ENCODE measurements at places on chromosomes 12 and 14.

DNA sequence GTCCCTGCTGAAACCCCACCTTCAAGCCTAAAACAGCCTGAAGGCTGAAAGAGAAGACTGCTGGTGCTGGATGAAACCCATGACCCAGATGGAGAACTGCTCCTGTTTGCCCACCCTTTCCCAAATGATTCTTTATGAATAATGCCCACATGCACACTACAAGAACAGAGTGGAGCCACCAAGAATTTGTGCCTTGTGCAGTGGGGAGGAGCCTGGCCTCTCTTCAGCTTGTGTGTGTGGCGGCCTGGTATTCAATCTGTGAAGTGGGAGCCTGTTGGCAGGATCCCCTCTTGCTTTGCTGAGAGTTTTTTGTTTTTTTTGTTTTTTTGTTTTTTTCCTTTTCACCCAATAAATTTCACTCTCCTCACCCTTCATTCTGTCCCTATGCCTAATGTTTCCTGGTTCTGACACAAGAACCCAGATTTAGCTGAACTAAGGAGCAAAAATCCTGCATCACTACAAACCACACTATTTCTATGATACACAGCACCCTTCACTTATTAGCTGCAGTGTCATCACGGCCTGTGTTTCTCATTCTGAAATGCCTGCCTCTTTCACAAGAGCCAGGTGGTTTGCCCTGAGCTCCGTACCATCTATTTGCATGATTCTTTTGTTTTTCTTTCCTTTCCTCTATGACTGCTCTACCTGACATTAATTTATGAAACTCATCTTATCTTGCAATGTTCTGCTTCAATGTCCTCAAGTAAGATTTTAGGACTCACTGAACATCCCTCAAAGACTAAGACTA, 585.5 kb upstream of the ATXN7L3B start:
- DNase-seq: no peak

DNA sequence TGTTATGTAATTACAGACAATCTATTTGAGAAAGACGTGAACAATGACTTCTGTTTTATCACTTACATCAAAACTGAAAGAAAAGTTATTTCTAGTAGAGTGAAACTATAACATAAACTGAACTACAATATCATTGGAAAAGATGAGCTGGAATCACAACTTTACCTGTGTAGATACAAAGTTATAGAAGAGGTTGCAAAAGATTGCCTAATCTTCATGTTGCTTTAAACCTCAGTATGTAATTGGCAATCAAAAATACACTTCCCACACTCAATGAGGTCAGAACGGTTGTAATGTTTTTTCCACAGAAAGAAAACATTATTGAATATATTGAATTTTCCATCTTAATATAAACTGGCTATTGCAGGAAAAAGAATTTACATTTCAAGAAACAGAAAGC, 37.7 kb upstream of the GXYLT1 start:
- no peak for DNase-seq

DNA sequence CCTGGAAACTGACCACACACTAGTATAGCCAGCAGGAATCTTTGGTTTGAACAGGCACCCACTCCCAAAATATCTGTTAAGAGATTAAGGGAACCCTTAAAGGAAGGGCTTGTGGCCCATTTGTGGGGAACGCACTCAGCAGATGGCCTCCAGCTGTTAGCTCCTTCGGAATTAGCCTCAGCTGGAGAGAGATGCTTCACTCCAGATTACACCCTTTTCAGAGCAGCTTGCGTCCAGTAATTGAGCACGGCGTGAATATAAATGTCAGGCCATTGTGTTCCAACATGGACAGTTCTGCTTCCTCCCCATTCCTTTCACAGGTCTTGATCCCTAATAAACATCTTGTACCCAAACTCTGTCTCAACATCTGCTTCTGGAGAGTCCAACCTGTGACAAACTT, 397.8 kb downstream of the SEC23A start:
- no peak for DNase-seq

- DNase-seq: no peak
These were observed 33.6 kb upstream of the BDKRB2 start for GRCh38 chr14:96170961-96171592.

All from natural killer cell treated with Interleukin-12 subunit alpha and Interleukin-12 subunit beta and Interleukin-15 and Interleukin-18, amount 100 ng/mL, for 72 hours (primary cell).